Esophagus squamous epithelium (tissue), 5 donors: ENCODE measurements at places on chromosomes 6 and 20. TPM values are rescaled to one million over a fixed set of nuclear protein-coding genes. Genes with fewer than 3 reads are reported as not detected.

DNA sequence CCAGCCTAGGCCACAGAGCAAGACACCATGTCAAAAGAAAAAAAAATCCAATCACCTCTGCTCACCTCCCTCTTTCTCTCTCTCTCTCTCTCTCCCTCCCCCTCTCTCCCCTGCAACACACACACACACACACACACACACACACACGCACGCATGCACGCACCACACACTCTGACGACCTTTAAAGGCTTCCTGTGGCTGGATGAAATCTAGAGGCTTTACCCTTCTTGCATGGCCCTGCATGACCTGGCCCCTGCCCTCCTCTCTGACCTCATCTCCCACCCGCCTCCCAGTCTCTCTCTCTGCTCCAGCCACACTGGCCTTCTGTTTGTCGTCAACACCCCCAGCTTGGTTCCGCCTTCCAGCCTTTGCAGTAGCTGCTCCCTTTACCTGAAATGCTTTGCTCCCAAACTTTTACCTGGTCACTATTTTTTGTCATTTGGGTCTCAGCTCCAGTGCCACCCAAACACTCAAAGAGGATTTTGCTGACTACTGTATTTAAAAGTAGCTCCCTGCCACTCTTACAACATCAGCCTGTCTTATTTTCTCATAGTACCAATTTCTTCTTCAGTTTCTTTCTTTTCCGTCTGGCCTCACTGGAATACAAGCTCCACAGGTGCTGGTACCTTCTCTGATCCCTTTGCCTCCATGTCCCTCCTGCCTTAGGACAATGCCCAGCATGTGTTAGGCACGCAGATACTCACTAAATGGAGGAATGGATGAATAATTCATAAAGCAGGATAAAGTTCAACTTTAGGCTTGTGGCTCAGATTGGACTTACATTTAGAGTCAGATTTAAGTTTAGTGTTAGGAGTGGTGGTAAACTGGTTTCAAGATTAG lies 4.3 kb upstream of the LTA start:
- no peaks in the 10 kb centered on the region for H3K27me3 ChIP-seq
- no peak overlapping the region for H3K27ac ChIP-seq
- no peak overlapping the region for H3K4me3 ChIP-seq
- H3K36me3 ChIP-seq = no peaks in the 10 kb centered on the region

GRCh38 chr6:136673571-136673970 lies 118.7 kb downstream of the MAP3K5 start:
- no peaks in the 10 kb centered on the region for H3K27me3 ChIP-seq
- H3K4me1 ChIP-seq = peaks cover 28% of the 10 kb centered on the region
- H3K36me3 ChIP-seq = peaks cover 12% of the 10 kb centered on the region
- no peak for DNase-seq
- no peak overlapping the region for H3K27ac ChIP-seq
- H3K4me3 ChIP-seq = no peak overlapping the region

- no peak for DNase-seq
- H3K36me3 ChIP-seq = peaks cover 4% of the 10 kb centered on the region
- H3K27me3 ChIP-seq = no peaks in the 10 kb centered on the region
- H3K27ac ChIP-seq = peak overlapping the region; percentile 98
Observed at GRCh38 chr20:23350904-23351838, 580 bp downstream of the NXT1 start.

DNA sequence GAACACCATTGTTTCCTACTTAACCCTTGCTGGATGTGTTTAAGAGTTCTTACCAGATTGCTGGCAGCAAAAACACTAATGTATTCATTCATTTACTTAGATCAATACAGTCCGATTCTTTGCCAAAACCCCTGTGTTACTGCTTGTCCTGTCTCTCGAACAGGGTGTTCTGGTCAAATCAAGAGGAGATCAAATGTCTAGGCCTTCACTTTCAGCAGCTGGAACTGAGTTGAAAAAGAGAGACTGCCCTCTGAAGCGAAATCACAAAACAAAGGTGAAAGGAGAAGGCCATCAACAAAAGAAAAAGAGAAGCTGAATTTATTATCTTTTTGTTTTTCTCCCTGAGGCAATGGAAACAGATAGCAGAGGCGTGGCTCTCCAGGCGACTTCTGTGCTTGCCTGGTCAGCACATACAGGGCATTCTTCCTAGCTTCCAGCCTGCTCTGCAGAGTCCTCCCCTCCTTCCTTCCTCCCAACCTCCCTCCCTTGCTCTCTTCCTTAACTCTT lies 44.1 kb upstream of the GCM1 start:
- no peak overlapping the region for H3K4me3 ChIP-seq
- no peaks in the 10 kb centered on the region for H3K27me3 ChIP-seq
- H3K4me1 ChIP-seq = peaks cover 8% of the 10 kb centered on the region
- DNase-seq = no peak

DNA sequence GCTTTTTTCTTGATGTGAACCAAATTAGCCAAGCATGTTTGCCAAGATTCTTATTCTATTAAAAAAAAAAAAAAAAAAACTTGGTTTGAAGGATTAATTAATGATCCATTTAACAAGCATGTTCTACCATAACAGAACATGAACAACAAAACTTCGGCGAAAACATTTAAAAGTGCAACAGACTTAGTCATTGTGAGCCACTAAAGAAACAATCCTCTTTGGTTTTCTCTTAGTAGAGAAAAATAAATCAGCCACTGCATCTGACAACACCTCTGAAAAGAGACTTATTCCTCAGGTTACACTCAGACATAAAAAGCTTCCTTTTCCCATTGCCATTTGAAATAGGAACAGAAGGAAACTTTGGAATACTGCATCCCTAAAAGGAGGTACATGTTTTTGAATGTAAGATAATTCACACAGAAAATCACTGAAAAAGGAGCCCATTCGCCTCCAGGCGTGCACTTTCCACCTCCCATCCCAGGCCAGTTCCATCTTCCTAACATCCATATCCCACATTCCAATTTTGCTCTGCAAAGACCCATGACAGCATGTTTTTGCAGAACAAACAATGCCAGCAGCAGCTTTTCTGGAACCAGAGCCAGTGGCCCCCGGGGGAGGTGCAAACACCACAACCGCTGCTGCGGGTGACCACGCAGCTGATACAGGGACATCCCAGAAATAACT lies 79.5 kb downstream of the ZMYND8 start:
- peaks cover 10% of the 10 kb centered on the region for H3K36me3 ChIP-seq
- H3K4me1 ChIP-seq = peaks cover 10% of the 10 kb centered on the region
- peak overlapping the region; percentile 84 for H3K27ac ChIP-seq
- H3K4me3 ChIP-seq = no peak overlapping the region
- no peak for DNase-seq
- no peaks in the 10 kb centered on the region for H3K27me3 ChIP-seq

GRCh38 chr6:31011153-31011552 lies 879 bp downstream of the MUC22 start:
- DNase-seq = no peak
- no peaks in the 10 kb centered on the region for H3K27me3 ChIP-seq
- H3K36me3 ChIP-seq = no peaks in the 10 kb centered on the region

DNA sequence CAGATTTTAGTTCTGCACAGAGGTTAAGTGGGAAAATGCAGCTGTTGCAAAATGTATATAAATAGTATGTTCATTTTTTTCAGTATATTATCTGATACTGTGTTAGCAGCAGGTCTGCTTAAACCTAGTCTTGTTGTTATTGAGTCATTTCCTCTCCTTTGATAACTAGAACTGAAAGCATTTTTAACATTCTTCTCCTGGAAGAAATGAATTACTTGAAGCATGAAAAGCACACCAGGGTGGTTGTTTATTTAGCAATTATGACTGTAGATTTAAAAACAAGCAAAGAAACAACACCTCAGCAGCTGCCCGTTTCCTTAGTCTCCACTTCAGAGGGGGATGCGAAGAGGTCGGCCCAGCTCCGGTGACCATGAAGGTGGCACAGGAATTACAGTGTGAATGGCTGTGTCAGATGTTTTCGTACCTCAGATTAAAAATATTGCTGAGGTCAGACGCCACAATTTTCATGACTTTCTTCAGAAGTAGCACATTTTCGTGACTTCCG lies 53.5 kb downstream of the GOPC start:
- H3K27me3 ChIP-seq = no peaks in the 10 kb centered on the region
- DNase-seq = no peak
- no peaks in the 10 kb centered on the region for H3K36me3 ChIP-seq
- H3K4me1 ChIP-seq = no peaks in the 10 kb centered on the region
- H3K27ac ChIP-seq = no peak overlapping the region

DNA sequence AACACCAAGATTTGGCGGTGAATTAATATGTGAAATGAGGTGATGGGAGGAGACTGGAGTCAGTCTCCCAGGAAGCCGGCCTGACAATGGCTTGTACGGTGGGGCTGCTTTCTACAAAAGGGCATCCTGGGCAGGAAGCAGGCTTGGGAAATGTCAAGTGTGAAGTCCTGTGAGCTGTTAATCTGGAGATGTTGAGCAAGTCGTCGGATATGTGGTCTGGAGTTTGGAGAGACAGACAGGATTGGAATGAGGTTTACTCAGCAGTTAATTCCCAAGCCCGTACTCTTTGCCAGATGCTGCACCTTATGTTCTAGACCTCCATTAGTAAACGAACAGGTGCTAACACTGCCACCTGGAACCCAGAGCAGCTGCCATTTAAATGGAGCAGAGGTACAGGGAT lies 107.7 kb upstream of the FOXC1 start:
- no peak for DNase-seq
- H3K4me3 ChIP-seq = no peak overlapping the region
- H3K4me1 ChIP-seq = no peaks in the 10 kb centered on the region
- no peak overlapping the region for H3K27ac ChIP-seq
- H3K27me3 ChIP-seq = no peaks in the 10 kb centered on the region
- H3K36me3 ChIP-seq = no peaks in the 10 kb centered on the region

DNA sequence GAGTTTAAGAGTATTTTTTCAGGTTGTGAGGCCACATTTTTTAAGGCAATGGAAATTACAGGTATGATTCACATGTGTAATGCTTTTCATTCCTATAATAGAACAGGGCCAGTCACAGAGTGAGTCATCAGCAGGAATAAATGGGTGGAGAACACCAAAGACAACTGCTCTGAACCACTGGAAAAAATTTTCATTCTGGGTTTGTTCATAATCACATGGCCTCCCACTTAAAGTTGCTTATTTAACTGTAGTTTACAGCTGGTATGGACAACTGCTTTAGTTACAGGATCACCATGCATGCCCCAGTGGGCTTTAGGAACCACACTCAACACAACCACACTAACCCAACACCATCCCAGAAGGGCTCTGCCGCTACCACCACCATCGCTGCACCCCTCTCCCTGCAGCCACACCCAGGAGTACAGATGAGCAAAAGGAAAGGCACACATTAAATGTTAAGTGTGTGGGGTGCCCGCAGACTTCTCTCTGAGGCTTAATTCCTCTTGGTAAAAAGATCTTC lies 107.0 kb upstream of the DST start:
- H3K4me1 ChIP-seq = peaks cover 17% of the 10 kb centered on the region
- no peaks in the 10 kb centered on the region for H3K27me3 ChIP-seq
- no peak overlapping the region for H3K4me3 ChIP-seq
- no peak overlapping the region for H3K27ac ChIP-seq
- H3K36me3 ChIP-seq = no peaks in the 10 kb centered on the region
- DNase-seq = no peak

DNA sequence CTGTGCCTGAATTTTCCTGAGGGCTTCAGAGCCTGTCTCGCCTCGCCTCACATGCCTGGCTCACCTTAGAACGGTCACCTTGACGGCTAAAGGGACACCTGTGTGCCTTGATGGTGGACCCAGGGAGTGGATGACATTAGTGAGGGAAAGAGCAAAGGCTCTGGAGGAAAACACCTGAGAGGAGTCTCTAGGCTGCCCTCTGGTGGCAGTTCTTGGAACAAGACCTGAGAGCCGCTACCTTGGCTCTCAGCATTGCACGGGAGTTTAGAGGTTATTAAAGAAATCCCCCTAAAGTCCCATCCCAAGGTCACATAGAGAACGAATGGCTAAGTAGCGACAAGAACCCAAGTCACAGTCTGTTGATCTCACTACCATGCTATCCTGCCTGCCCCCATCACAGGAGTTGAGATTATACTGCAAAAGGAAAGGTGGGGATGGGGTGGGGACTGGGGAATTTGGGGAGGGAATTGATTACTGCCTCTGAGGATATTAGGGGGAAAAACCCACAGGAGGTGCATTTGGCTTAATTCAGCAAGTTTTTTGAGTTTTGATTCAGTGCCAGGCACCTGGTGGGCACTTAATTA lies 7.9 kb upstream of the CDSN start:
- no peaks in the 10 kb centered on the region for H3K27me3 ChIP-seq
- no peaks in the 10 kb centered on the region for H3K36me3 ChIP-seq
- no peak for DNase-seq
- no peak overlapping the region for H3K27ac ChIP-seq
- no peak overlapping the region for H3K4me3 ChIP-seq

- H3K4me3 ChIP-seq = no peak overlapping the region
- H3K36me3 ChIP-seq = peaks cover 42% of the 10 kb centered on the region
- H3K27ac ChIP-seq = no peak overlapping the region
- no peaks in the 10 kb centered on the region for H3K27me3 ChIP-seq
Observed at GRCh38 chr6:33683051-33683571, 28.4 kb downstream of the UQCC2 start.

- peaks cover 2% of the 10 kb centered on the region for H3K4me1 ChIP-seq
- H3K4me3 ChIP-seq = no peak overlapping the region
- DNase-seq = no peak
- peak overlapping the region; percentile 31 for H3K27ac ChIP-seq
- H3K36me3 ChIP-seq = no peaks in the 10 kb centered on the region
Observed at GRCh38 chr6:148494226-148494625, 151.6 kb downstream of the SASH1 start.

DNA sequence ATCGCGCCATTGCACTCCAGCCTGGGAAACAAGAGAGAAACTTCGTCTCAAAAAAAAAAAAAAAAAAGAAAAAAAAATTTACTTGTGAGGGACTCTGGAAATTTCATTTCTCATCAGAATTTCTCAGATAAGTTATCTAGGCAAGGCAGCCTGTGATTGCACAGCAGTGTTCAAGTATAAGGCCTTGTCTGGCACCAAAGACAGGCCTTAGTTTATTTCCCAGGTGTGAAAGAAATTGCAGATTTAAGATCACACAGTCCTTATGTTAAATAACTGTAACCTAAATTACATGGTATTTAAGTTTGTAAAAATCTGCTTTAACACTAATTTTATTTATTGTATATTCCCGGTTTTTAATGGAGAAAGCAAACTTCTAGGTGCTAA lies 34.8 kb downstream of the HFE start:
- peaks cover 26% of the 10 kb centered on the region for H3K4me1 ChIP-seq
- no peaks in the 10 kb centered on the region for H3K36me3 ChIP-seq
- no peak for DNase-seq

Gene COL21A1
- 1.3 TPM for total RNA-seq

Gene DPPA5
- not detected for total RNA-seq

Gene YWHAB
- total RNA-seq = 170 TPM
